PC-9 (cell line): ENCODE measurements at places on chromosomes 13 and 19. TPM values are rescaled to one million over a fixed set of nuclear protein-coding genes. Genes with fewer than 3 reads are reported as not detected.

DNA sequence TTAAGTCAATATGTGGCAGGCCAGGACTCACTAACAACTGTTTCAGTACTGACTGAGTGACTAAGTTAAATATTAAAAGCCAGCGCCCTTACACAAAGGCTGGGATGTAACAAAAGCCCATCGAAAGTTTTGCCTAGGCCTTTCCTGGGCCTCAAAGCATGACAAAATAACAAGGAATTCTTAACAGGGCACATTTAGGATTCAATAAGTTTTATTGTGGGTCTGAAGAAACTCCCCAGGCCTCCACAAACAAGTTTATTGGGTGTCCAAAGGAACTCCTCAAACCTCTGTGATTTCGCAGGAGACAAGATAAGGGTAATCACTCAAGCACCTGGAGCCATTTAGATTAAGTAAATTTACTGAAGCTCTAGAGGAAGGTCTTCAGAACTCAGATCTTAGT, 130.7 kb upstream of the SGCG start:
- DNase-seq, result no peak

DNA sequence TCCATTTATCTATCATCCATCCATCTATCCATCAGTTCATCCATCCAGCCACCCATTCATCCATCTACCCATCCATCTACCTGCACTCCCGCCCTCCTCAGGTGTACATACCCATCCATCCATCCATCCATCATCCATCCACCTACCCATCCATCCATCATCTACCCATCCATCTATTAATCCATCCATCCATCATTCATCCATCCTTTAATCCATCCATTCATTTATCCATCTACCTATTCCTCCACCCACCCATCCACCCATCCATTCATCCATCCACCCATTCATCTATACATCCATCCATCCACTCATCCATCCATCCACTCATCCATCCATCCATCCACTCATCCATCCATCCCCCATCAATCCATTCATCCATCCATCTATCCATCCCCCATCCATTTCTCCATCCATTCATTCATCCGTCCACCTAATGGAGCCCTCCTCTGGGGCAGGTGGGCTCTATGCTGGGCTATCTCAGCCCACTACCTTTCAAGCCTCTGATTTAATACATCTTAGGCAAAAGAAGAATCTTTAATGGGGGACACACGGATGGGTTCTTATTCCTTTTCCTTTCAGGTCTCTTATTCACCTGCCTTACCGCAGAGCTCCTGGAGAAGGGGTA, 178.9 kb downstream of the URI1 start:
- DNase-seq, result no peak

DNA sequence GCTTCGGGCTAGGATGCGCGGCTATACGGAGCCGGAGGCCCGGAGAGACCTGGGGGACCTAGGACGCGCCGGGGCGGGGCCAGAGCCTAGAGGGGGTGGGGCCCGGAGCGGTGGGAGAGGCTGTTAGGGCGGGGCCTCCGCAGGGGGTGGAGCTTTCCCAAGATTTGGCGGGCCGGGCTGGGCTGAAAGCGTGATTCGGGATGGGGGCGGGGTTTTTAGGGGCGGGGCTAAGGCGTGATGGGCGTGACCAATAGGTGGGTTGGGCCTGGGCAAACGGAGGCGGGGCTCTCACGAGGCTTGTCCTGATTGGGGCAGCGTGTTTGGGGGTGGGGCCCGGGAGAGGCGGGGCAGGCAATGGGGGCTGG, 439 bp downstream of the RAB11B start:
- DNase-seq, result peak; percentile 80

- no peak for DNase-seq
These were observed 43.2 kb downstream of the SERTM1 start for GRCh38 chr13:36717017-36717416.

TMTC4 gene
- 16.2 and 22.9 TPM in 2 replicates for total RNA-seq
